ENCODE measurements at places on chromosomes 3 and 15.

DNA sequence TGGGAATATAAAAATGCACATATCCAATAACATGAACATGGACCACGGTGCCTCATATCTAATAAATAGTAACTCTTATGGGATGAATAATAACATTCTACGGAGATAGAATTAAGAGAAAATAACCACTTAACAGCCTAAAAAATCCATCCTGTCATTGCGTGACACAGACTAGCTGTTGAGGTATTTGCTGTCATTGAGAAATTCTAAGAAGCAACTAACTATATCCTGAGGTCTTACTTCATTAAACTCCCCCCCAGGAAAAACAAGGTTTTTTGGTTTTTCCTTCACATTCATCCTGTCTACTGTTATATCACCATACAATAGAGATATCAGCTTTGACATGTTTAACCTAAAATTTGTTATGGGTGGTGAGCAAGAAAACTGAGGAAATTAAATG lies 14.3 kb downstream of the CEP152 start:
- no peak for DNase-seq

DNA sequence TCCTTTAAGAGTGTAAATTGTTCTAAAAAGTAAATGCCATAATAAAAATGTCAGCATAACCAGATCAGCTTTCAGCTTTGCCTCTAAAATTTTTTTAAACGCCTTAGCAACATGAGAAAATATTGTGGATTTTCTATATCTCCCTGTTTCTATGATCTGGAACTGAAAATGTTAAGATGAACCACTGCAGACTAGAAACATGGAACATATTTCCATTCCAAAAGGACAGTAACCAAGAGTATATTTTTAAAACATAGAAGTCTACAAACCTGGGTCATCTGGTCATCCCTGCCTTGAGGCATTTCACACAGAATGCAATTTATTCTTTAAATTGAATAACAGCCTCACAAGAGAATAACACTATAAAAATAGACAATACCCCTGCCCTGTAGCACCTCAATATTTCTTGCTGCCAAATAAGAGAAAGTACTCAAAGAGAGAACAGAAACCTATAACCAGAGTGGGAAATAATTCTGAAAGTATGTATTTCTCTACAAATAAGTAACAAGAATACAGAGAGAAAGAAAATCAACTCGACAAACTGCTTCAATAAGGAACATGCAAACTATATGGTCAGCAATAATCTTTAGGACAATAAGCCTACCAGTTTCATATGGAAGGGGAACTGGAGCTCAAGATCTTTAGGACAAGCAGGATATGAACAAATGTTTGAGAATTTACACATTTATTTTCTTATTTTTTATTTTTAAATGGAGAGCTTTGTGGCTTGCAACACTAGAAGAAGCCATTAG lies 949.0 kb downstream of the EPHA3 start:
- DNase-seq: no peak

DNA sequence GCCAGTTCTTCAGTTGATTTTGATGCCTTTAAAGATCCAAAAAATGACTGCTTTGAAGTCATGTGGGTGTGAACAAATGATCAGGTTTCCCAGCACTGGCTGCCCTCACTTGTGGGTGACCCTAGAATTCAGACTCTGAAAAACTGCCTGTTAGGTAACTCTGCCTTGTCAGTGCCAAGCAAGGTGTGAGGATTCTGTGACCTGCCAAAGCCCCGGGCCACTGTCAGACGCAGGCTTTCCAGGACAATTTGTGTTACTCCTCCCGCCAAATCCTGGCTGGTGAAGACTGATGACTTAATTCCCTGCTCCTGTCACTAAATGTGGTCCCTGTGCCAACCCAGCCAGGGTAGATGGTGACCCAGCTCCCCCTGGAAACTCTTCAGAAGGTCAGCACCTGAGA lies 99.2 kb upstream of the PSMD6 start:
- no peak for DNase-seq

DNA sequence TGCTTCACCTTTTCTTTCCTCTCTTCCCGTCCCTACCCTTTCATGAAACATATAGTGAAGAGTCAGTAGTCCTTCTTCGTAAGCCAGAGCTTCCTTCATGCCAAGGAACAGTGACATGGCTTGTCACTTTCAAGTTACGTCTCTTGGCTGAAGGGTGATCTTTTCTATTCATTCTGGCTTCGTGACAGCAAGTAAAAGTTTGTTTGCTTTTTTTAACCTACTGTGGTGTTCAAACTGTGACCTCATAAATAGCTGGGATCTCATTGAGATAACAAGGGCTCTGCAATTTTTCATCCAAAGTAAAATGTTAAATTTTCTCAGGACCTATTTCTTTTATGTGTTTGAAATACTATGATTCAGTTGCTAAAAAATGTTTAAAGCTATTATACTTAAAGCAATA lies 10.5 kb downstream of the CDIN1 start:
- no peak for DNase-seq

DNA sequence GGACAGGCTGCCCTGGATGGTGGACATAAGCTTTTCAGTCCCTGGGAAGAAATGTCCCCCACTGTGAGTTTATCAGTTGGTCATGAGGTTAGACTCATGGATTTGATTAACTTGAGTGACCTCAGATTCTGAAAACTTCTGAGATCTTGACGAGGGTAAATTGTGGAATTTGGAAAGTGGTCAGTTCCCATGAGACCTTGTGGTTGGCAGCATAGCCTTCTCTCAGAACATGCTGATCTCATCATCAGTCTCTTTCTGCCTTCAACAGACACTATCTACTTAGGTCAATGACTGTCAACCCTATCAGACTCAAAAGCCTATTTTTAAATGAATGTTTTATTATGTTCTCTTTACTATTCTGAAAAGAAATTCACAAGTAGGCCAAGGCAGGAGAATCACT lies 45.6 kb upstream of the NDUFB4 start:
- DNase-seq: no peak

GRCh38 chr3:122325769-122326168 lies 721 bp downstream of the CSTA start:
- DNase-seq: no peak

DNA sequence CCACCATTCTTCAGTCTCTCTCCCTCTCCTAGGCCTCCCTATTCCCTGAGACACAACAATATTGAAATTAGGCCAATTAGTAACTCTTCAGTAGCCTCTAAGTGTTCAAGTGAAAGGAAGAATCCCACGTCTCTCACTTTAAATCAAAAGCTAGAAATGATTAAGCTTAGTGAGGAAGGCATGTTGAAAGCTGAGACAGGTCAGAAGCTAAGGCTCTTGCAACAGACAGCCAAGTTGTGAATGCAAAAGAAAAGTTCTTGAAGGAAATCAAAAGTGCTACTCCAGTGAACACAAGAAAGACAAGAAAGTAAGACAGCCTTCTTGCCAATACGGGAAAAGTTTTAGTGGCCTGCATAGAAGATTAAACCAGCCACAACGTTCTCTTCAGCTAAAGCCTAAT lies 41.3 kb downstream of the PPM1L start:
- DNase-seq: no peak

GRCh38 chr3:76756577-76756976 lies 283.3 kb upstream of the ROBO2 start:
- DNase-seq: no peak

DNA sequence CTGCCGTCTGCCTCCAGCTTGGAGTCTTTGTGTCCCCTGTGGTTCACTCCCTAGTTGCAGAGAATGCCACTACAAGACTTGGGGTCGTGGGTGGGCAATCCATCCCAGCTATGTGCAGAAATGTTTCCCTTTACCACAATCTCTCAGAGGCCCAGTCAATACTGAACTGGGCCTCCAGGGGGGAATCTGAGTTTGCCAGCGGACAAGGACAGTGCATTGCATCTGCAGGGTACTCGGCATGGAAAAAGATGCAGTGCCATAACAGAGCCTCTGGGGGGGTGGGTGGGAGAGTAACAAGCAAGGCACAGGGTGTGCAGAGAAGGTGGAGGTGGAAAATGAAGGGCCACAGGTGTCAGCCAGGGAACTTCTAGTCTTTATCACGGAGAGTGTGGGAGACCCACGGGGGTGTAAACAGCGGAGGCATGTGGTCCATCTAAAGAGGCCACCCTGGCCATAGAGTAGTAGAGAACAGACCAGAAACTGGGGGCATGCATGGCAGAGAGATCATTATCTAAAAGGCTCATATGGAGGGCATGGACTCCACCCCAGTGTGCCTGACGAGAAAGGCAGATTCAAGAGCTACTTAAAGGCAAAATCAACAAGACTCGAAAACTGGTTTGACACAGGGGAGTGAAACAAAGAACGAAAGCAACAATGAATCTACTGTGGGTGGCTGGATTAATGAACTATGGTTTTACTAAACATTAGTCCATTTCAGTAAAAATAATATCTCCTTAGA lies 182.4 kb downstream of the ANXA2 start:
- DNase-seq: no peak

Measured in stimulated activated CD4-positive, alpha-beta T cell treated with anti-CD3 and anti-CD28 coated beads, Interleukin-1b, Interleukin-23, amount 100 ng/mL, for 24 hours (primary cell).